ENCODE measurements at places on chromosomes 4 and X.

DNA sequence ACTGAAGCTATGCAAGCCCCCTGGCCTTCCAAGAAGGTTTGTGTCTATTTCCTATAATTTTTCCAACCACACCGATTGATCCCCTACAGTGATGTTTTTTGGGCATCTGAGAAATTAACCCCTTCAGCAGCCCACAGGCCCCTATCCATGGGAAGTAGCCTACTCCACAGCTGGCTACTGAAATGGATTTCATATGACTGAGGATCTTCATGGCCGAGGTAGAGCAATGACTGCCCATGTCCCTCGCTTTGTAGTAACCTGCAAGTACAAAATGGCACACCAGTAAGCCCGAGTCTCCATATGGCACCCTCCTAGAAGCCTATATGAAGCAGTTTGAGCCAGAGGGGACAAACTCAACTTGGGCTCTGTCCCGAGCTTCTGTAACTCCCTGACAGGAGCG is 36.8 kb downstream of the MAP9 start:
- DNase-seq = no peak

DNA sequence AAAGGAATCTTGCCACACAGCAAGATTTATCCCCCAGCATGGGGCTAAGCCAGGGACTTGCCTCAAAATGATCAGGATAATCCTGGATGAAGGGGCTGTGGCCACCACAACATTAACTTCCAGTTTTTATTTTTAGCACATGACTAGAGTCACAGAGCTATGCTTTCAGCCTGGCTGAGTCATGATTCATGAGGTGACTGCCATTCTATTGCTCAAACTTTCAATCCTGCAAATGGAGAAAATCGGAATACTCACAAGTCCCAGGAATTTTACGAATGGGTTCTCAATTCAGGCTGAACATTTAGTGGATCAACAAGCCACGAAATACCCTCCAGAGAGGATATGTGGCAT is 70.7 kb upstream of the HPGD start:
- DNase-seq = no peak

DNA sequence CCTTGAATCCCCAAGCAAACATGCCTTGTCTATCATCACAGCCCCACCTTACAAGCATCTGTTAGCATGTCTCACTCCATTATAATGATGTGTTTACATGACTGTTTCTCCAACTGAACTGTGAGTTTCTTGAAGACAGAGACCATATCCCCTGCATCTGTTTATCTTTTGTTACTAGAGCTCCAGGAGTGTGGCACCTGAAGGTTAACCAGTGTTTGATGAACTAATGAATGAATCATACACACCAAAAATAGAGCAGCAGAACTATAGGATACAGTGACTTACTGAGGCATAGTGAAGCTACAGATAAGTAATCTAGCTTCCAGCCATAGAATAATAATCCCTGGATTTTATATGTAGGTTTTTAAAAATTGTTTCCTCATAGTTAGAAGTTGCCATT is 331.0 kb downstream of the PCDH7 start:
- DNase-seq = no peak

DNA sequence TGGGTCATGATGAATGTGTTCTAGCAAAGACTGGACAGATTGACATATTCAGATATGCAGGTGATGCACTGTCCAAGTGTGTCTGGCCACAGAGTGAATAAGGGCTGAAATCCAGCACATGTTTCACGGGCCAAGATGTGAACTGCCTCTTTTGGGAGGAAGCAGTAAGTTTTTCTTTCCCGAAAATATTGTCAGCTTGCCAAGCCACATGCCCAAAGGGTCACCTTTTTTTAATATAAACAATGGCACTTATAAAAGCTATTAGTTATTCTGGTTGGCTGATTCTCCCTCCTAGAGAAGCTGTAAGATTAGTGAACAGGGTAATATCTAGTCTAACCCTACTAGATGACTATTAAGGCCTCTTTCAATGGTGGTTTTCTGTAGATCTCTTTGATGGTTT is 1.5 kb upstream of the EDNRA start:
- DNase-seq = no peak

- DNase-seq = no peak
Observed at GRCh38 chr4:12583275-12583674, 900.9 kb downstream of the RAB28 start.

GRCh38 chr4:76883147-76883546 is 14.8 kb downstream of the SOWAHB start:
- DNase-seq = no peak

DNA sequence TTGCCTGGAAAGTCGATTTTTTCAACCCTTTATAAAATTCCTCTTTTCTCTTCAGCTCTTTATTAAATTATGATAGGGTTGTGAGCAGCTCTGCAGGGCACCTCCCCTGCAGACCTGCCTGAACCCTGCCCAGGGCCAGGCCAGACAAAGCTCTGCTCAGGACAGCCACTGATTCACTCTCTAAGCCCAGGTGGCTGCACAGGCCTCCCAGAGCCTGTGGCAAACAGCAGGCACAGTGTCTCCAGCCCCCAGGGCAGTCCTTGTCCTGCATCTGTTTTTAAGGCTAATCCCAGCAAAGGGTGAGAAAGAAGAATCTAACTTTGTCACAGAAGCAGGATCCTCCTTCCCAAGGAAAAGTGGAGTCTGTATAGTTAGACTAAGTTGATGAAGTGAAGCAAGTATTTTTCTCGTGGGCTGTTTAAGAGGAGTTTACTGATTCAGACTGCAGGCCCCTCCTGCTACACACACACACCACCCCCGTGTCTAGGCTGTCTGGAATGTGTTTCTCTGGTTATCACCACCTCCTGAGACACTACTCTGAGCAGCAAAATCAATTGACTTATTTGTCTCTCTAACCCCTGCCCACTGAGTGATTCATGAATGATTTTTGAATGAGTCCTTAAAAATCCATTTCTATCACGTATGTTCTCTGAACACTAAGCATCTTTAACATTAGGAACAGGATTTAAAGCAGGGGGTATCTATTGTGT is 101.7 kb downstream of the CHIC2 start:
- DNase-seq = no peak

Data from Panc1 (cell line).